Stimulated activated CD8-positive, alpha-beta memory T cell treated with anti-CD3 and anti-CD28 coated beads, Interleukin-7, amount 100 ng/mL, for 1 hour (primary cell): ENCODE measurements at places on chromosomes 13 and 19.

GRCh38 chr13:51152701-51153100 is 41.6 kb upstream of the C13orf42 start:
- no peak for DNase-seq

GRCh38 chr19:46731584-46731983 is 14.3 kb upstream of the FKRP start:
- no peak for DNase-seq

GRCh38 chr19:50949861-50950260 is 3.0 kb downstream of the KLK5 start:
- DNase-seq = no peak

- no peak for DNase-seq
These were observed 34.3 kb upstream of the PCDH8 start for GRCh38 chr13:52882785-52883184.

GRCh38 chr19:49954933-49955332 is 6.0 kb downstream of the SIGLEC11 start:
- DNase-seq = no peak

DNA sequence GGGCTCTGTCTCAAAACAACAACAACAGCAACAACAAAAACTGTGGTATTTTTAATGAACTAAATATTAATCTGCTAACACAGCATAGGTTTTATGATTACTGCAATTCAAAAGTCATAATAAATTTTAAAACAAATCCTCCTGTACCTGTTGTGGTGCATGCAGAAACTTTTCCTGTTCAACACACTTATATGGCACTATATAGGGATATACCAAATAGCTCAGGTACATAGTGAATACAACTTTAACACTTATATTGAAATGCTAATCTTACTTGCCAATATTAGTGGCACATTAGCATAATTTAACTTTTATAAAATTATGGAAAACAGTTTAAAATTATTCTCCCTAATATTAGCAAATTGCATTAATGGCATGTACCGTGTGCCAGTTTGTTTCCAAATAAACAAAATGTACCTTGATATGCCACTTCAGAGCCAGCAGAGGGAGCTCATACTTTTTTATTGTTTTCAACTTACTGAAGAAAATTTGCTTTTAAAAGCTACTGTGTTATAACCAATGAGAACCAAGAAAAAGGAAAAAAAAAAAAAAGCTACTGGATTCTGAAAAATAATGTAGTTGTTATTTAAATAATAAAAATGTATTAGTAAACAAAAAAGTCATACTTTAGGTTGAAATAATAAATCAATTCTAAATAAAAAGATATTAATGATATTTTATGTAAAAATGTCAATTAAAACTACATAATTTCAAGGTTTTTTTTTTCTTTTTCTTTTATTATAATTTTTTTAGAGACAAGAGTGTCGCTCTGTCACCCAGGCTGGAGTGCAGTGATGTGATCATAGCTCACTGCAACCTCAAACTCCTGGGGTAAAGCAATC is 18.0 kb upstream of the RBM26 start:
- no peak for DNase-seq

DNA sequence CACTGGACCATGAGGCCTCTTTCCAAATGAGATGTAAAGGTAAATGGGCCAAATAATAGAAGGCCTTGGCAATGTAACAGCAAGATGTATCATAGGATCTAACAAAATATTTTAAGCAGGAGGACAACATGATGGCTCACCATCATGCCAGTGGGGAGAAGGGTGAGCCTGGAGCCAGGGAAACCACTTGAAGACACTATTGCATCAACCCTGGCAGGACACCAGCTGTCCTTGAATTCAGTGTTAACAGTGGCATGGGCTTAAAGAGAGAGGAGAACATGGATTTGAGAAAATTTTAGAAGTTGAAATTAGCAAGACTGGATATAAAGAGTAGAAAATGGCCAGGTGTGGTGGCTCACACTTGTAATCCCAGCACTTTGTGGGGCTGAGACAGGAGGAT is 6.7 kb upstream of the RCBTB2 start:
- DNase-seq = no peak

- DNase-seq = peak; percentile 61
These were observed 61.4 kb downstream of the RFX2 start for GRCh38 chr19:6048793-6049405.

DNA sequence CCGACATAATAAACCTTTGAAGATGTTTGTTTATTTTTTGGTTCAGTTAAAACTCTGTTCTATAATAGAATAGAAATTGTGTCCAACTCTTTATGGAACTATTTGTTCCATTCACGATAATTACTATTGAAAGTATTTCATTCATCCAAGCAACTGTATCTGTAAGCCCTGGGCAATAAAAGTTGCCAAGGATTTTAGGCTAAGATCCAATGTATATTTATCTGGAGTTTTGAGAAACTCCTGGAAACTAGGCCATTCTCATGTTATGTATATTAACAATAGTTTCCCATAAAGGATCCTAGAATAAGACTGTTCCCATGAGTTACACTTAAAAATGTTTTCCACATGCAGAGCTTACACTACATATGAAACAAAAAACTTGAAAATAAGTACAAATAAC is 261.6 kb downstream of the SLITRK6 start:
- no peak for DNase-seq

GRCh38 chr19:2138061-2138728 is 13.2 kb downstream of the AP3D1 start:
- DNase-seq = no peak

DNA sequence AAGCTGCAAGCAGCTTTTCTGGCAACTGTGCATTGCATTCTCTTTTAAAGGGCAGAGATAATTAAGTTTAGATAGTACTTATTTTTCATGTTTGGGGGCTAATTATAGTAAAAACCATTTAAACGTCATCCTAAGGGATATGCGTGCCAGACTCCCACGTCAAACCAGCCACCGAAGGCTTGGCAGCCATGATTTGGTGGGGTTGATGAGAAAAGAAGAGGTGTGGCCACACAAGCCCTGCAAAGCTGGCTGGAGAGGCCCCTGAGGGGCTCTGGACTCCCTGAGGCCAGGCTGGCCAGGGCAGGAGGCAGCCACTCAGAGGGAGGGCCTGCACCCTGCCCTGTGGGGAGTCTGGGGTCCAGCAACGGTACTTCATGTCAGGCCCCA is 17.5 kb downstream of the PEPD start:
- DNase-seq = no peak

- DNase-seq = no peak
These were observed 5.1 kb downstream of the TMEM86B start for GRCh38 chr19:55223291-55224037.

- DNase-seq = no peak
These were observed 34.9 kb downstream of the LRCH1 start for GRCh38 chr13:46587807-46588418.

GRCh38 chr19:28691683-28692082 is 521.3 kb downstream of the UQCRFS1 start:
- no peak for DNase-seq

GRCh38 chr13:95060014-95060519 is 241.2 kb downstream of the ABCC4 start:
- no peak for DNase-seq

- no peak for DNase-seq
These were observed 21.0 kb upstream of the GDF15 start for GRCh38 chr19:18364826-18365528.

DNA sequence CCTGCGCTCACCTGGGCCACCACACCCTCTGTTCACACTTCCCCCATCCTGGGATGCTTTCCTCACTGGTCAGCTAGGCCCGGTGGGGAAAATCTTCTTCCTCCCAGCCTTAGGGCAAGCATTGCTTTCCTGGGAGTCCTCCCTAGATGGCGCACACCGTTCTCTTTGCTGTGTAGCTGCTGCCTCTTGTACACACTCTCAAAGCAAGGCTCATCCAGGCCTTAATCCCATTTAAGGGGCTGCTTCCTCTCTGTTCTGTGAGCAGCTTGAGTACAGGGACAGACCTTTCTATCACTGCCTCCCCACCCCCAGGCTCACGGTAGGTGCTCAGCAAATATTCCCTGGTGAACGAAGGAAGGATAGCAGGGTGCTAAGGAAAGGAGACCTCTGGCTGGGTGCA is 11.1 kb downstream of the SLC7A10 start:
- no peak for DNase-seq

- peak; percentile 34 for DNase-seq
These were observed 3.1 kb downstream of the KISS1R start for GRCh38 chr19:920051-920864.

GRCh38 chr13:36850790-36851438 is 31.9 kb downstream of the RFXAP start:
- no peak for DNase-seq

- no peak for DNase-seq
These were observed 3.2 kb downstream of the NCLN start for GRCh38 chr19:3188627-3189596.

DNA sequence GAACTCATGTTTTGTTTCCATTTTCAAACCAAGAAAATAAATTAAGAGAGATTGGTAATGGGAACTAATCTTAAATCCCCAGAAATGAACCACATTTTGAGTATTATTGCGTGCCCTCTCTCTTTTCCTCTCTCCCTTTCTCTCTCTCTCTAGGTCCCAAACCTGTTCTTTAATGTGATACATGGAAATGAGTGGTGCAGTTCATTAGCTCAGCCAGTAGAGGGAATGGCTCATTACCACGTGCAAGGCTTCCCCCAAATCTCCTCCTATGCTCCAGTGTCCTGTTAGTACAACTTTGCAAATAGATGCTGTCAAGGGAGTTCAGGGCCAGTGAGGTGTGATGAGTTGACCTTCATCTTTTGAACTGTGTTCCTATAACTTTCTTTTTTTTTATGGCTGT is 178.4 kb downstream of the FGF9 start:
- DNase-seq = no peak

- no peak for DNase-seq
These were observed 58.6 kb downstream of the LMO7 start for GRCh38 chr13:75694722-75695121.

DNA sequence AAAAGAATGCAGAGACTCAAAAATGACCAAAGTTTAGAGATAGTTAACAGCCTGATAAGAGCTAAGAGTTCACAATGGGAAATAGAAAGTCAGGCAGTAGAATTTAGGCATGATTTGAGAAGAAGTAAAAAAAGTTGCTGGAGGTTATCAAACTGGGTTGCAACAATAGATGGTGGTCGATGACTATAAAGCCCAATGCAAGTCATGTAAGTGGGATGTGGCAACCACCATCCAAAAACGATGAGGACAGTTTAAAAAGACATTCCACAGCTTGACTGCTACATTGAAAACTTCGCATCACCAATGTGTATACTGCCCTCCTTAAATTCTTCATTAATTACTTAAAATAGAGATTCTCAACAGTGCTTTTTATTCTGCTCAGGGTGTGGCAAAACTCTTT is 19.7 kb downstream of the ELF1 start:
- no peak for DNase-seq

- no peak for DNase-seq
These were observed 88.0 kb upstream of the MCF2L start for GRCh38 chr13:112880976-112881540.

DNA sequence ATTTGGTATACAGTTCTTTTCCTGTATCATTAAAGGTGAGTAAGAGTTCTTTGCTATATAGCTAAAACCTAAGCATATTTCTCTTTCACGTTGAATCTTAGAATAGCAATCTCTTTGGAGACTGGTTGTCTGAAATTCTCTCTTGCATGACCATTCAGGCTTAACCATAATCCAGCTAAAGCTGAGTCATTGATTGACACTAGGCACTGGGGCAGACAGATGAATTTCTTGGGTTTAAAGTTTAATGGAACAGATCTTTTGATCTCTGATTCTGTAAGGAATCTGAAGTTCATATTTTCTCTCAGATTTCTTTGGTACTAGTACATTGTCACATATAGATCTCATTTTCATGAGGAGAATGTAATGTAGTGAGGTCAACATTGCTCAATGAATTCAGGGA is 397.3 kb upstream of the MIR17HG start:
- no peak for DNase-seq

DNA sequence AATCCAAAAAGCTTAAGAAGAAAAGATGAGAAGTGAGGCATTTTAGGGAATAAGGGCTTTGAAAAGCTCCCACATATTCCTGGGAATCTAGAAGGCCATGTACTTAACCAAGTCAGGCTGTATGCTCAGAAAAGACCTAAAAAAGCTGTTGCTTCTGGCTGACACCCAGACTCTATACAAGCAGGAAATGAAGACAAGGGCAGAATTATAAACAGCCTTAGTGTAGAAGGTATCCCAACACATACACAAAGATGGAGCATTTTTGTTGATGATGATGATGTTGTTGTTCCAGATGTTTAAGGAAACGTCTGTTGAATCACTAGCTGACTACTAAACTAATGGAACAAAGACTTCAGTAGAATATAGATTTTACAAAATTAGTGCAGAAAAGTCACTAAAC is 26.1 kb upstream of the N4BP2L1 start:
- DNase-seq = no peak

- no peak for DNase-seq
These were observed 825 bp downstream of the GMIP start for GRCh38 chr19:19642506-19643157.

DNA sequence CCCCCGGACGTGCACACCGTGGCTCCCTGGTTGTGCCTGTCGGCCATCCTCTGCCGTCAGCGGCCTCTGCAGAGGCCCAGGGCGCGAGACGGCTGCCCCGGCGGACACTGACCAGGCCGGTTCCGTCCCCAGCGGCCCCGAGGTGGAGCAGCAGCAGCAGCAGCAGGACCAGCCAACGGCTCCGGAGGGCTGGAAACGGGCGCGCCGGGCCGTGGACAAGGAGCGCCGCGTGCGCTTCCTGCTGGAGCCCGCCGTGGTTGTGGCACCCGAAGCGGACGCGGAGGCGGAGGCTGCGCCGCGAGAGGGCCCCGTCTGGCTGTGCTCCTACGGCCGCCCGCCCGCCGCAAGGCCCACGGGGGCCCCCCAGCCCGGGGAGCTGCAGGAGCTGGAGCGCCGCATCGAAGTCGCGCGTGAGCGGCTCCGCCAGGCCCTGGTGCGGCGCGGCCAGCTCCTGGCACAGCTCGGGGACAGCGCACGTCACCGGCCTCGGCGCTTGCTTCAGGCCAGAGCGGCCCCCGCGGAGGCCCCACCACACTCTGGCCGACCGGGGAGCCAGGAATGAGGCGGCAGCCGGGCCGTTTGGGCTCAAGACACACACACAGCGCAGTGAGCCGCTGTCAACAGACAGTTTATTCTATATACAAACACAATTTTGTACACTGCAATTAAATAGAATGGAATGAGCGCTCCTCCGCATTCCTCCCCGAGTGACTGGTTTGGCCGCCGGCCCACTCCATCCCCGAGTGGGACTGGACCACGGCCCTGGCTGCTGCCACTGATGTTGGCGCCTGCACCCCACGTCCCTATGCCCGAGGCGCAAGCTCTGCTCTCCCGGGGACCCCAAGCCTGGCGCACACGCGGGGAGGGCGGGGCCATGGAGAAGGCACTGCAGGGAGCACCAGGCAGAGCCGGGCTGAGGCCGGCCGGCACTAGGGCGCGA is 9.1 kb downstream of the GRIN3B start:
- DNase-seq = no peak

GRCh38 chr13:113774177-113775107 is 15.4 kb downstream of the TMEM255B start:
- DNase-seq = no peak

- no peak for DNase-seq
These were observed 85.8 kb downstream of the RAB20 start for GRCh38 chr13:110475550-110476219.

GRCh38 chr13:31427151-31428100 is 227.7 kb downstream of the B3GLCT start:
- DNase-seq = no peak

- no peak for DNase-seq
These were observed 22.3 kb upstream of the ZBTB7A start for GRCh38 chr19:4088975-4089374.

GRCh38 chr13:42076309-42076713 is 27.9 kb downstream of the DGKH start:
- DNase-seq = no peak
